ENCODE measurements at places on chromosomes 5 and 9.

GRCh38 chr5:67353500-67354450 is 157.2 kb upstream of the CD180 start:
- no peak for DNase-seq

DNA sequence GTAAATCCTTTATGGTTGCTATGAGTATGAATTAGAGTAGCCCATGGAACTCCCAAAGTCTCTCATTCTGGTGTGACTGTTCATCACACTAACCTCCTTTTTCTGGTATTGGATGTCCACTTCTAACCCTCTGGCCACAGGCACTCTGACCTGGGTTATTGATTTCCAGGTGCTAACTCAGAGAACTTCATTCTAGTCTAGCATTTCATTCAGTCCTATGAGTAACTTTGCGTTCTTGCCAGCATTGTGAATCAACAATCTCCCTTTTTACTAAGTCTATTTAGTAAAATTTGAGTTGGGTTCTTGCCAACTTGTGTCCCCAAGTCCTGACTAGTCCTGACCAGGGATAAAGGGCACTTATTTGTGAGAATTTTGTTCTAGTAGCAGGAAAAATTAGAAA is 103.5 kb downstream of the SNX18 start:
- DNase-seq: no peak

DNA sequence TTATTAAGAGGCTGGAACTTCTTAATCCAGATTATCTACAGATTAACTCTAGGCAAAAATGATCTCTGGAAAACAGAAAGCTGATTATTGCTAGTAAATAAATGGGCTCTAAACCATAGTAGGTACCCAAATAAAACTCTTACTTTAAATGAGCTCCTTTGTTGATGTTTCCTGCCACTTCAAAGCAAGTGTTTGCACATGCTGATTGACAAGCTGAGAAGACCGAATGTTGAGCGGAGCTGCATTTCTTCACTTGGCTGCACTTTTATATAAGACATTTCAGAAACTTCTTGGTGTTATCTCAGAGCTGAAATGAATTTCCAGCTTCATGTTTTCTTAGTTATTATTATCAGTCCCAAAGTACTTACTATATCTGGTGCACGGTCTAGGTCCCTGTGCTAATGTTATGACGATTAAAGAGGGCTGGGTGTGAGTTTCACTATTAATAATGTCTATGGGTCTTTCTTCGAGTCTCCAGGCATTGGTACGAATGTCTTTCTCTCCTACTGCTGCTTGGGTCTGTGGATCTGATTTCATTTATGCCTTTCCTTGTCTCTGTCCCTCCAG is 58.6 kb upstream of the CTXN3 start:
- no peak for DNase-seq

GRCh38 chr9:97398999-97399758 is 12.7 kb upstream of the TDRD7 start:
- peak; percentile 82 for DNase-seq

- DNase-seq: peak; percentile 44
These were observed 24.0 kb upstream of the EBF1 start for GRCh38 chr5:159123700-159124099.

DNA sequence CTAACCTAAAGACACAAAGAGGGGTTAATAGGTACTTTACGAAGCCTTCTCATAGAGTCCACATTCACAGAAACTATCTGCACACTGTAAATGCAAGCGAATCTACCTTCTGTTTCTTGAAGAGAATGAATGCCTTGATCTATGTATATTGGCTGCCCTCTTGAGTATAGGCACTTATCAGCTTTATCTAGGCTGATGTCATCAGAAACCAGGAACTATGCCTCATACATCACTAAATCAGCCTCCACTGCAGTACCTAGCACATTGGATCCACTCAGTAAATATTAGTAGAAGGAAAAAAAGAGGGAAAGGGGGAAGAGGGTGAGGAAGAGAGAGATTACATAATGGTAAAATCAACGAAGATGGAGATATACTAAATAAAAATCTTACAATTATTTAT is 477.1 kb downstream of the CAAP1 start:
- DNase-seq: no peak

GRCh38 chr9:134889386-134890154 is 9.0 kb downstream of the FCN2 start:
- no peak for DNase-seq

DNA sequence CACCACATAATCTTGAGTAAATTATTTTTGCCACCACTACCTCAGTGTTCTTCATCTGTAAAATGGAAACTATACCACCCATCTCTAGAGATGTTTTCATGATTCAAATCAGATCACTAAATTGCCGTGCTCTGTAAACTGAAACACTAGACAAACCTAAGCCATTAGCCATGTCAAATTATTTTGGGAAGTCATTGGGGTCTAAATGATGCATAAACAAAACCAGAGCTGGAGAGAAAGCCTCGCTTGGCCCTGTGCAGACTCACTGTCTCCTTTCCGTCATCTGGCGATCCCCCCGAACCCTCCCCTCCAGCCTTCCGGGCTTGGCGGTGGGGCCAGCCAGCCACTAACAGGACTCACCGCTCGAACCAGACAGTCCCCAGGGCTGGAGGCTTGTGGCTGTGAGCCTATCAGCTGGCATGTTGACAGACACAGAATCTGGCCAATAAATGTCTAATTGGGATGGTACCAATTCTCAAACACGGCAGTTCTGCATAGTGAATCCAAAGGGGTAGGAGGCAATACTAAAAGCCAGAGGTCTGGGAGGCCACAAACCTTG is 256.5 kb downstream of the SEC61B start:
- no peak for DNase-seq

DNA sequence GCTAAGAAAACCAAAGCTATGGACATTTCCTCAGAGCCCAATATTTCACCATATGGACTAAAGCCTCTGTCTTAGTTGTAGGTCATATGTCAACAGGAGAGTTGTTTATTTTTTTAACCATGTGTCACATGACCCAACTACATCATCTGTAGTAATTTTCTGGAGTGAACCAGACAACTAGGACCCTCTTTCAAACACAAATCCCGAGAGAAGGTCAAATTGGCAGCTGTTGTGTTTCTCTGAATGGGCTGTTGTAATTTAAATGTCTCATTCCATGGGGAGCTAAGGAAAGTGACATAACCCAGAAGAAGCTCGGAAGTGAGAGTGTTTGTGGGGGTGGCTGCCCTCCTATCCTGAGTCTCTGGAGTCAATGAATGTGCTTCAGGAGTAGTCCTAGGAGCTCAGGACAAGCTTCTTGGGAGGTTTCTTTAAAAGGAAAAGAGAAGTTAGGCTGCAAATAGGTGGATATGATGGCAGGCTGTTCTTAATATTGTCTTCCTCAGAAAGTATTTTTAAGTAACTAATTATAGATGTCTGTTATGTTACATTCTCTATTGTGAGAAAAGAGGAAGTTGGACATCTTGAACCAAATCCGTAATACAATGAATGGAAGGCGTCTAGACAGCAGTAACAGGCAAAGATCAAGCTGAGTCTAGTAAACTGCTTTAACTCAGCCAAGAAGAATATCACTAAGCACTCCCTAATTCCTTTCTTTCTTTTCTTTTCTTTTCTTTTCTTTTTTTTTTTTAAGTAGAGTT is 50.1 kb downstream of the TMEM167A start:
- DNase-seq: no peak

- DNase-seq: no peak
These were observed 18.4 kb upstream of the DEPDC1B start for GRCh38 chr5:60718166-60718892.

- no peak for DNase-seq
These were observed 35.6 kb downstream of the RBM27 start for GRCh38 chr5:146238973-146239372.

Measured in activated CD4-positive, alpha-beta T cell treated with anti-CD3 and anti-CD28 coated beads for 48 hours (primary cell).